ENCODE measurements at places on chromosomes 2 and 18.

DNA sequence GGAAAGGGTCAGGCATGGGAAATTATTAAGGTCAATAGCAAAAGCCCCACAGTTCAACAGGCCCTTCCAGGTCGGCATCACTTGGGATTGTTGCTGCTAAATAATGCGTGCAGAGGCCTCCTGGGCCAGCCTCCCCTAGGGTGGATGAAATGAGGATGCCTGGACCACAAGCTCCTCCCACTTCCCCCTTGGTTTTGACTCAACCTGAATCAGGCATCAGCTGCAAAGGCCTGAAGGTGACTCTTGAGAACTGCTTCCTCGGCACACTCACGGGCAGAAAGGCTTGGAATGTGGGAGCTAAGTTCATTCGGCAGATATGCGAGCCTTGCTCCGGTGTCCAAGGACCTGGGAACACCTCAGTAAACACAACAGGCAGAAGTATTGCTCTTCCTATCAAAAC is 69.3 kb downstream of the MBP start:
- no peak for DNase-seq

DNA sequence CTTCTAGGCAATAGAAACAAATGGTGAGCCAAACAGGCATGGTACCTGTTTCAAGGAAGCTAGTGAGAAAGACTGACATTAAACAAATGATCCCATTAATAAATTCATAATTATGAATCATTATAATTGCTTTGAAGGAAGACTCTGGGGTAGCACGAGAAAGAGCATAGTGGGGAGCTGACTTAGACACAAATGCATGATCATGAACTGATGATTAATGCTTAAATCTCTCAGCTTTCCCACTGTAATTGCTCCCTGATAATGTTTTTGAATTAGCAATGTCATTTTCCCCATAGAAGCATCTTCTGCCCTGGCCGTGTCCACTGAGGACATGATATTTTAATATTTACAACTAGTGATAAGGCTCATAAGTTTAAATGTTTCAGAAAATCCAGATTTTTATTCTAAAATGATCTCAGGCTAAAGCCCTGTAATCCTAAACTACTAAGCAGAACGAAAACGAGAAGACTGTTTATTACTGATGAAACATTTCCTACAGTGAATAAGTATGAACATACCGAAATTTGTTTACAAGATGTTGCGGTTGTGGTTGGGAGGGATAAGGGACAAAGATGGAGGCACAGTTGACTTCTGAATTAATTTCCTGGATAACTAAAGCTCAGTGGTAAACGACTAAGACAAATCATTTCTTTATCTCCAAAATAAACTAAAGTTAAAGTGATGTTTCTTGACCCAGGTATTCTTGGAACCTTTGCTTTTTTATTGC is 47.3 kb upstream of the TACR1 start:
- DNase-seq: no peak

GRCh38 chr2:146990311-146991054 is 854.3 kb upstream of the ACVR2A start:
- DNase-seq: no peak

GRCh38 chr18:46322411-46322891 is 218.3 kb downstream of the HAUS1 start:
- no peak for DNase-seq

GRCh38 chr18:7618891-7619442 is 51.9 kb downstream of the PTPRM start:
- no peak for DNase-seq

DNA sequence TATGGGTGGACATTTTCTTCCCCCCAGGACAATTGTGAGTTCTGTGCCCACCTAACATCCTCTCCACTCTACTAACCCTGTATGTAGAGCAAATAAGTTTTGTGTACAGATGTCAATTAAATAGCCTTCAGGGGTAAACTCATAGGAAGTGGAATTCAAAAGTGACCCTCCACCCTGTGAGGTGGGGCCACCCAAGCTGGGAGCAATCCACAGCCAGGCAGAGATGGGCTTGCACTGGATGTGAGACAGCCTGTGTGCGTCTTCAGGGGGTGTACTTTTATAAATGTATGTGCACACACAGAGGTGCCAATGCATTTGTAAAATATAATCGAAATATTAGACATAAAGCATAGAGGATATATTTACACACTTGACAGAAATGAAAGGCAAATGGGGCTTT is 33.1 kb upstream of the ATP6V1B1 start:
- DNase-seq: no peak

- no peak for DNase-seq
Measured at GRCh38 chr18:63834471-63835113, 52.9 kb upstream of the SERPINB2 start.

DNA sequence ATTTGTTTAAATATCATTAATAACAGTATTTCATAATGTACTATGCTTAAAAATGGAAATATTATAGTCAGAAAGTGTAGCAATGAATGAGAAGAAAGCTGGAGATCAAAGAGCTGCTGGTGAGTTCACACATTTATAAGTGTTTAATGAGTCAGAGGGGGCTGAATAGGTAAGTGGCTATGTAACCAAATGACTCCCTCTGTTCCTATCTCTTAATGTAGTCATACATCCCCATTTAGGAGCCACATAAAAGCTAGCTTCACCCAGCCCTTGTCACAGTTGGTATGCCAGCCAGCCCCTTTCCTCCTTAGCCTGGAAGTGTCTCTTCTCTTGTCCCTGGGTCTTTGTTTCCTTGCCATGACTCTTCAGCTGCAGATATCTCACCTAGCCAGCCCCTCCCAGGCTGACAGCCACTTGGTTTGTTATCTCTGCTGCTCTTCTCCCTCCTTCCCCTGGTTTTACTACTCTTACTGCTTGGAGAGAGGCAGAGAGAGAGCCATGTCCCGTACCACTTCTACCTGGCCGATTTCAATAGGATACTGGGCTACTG is 438.6 kb upstream of the HNMT start:
- no peak for DNase-seq

DNA sequence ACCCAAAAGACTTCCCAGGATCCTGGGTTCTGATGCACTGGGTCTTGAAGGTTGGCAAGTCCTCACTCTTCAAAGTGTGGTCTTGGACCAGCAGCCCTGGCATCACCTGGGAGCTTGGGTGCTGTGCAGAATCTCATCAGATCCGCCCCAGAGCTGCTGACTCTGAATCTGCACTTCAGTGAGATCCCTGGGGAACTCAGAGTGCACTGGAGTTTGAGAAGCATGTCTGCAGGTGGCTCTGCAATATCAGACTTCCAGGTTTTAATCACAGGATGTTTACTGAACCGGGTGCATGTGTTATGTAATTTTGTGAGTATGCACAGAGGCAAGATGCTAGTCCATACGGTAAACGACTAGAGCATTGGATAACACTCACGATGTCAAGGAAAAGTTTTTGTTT is 58.0 kb upstream of the BOD1L2 start:
- no peak for DNase-seq

DNA sequence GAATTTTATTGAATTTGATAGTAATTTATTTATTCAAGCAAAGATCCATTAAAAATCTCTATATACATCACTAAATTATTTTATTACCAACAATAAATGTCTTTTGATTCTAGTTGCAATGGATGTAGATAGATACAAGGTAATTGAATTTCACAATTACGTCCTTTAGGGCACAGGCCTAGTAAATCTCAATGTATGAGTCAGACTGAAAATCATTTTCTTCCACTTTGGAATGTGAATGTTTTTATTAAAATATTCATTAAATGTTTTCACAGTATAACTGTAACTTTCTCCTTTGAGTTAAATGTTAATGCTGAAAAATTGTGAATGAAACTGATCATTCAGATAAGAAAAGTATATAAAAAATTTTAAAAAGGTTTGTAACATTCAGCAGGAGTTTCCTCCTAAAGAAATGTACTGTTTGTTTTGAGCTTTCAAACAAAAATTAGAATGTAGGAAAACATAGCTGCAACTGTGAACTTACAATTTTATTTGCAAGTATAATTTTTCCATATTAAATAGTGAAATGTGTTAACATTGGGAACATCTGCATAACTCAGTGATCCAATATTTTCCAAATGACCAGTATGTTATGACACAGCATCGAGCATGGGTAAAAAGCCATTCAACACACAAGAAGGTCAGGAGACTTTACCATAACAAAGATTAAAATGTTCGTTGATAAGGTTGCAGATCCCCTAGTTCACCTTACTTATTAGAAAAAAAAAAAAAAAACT is 663.7 kb downstream of the METTL4 start:
- DNase-seq: no peak

DNA sequence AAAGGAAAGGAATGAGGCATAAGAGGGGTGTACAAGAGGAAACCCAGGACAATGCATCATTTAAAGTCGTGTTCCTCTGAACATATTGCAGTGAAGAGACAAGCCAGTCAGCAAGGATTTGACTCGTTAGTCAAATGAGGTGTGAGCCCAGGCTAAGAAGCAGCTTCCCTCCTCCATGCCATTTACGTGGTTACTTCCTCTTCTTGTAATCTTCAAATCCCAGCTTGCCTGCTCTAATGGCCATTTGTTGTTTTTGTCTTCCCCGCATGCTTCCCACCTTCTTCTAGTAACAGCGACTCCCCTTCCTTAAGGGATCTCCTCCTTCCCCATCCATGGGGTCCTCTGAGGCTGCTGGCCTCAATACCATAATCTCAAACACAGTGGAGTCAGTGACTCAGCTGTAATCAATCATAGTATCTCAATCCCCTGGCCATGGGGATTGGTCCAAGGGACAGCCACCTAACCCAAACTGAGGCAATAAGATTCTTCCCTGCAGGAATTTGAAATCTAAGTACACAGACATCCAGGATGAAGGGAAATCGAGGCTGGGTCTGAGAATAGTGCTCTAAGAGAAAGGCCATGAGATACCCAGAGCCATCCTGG is 37.6 kb downstream of the SLC14A1 start:
- DNase-seq: no peak

- peak; percentile 62 for DNase-seq
Measured at GRCh38 chr2:241540771-241541561, 17.6 kb upstream of the BOK start.

DNA sequence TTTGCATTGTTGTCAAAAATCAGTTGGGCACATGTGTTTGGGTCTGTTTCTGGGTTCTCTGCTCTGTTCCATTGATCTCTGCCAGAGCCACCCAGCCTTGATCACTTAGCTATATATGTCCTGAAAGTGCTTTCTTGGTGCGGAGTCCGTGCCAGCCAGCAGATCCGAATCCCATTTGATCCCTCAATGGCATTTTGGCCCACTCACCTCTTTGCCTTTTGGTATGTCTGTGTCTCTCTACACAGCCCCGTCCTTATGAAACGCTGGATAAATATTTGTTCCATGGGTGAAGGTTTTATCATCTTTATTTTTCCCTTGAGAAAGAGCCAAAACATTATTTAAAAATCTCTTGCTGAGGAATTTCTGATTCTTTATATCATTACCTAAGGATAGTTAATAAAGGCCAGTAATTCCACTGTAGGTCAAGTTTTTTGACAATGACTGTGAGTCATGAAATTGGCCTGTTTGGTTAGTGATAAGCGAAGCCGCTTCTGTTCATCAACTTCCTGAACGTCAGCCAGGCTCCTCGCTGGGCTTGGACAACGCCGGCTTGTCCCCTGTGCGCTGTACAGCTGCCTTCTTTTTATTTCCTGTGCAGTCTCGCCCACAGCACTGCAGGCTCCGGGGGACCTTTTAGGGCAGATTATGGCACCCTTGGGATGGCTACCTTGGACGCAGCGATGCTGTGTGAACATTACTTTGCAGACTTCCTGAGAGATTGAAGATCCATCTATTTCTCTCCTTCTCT is 24.9 kb downstream of the MTCL1 start:
- peak; percentile 38 for DNase-seq

DNA sequence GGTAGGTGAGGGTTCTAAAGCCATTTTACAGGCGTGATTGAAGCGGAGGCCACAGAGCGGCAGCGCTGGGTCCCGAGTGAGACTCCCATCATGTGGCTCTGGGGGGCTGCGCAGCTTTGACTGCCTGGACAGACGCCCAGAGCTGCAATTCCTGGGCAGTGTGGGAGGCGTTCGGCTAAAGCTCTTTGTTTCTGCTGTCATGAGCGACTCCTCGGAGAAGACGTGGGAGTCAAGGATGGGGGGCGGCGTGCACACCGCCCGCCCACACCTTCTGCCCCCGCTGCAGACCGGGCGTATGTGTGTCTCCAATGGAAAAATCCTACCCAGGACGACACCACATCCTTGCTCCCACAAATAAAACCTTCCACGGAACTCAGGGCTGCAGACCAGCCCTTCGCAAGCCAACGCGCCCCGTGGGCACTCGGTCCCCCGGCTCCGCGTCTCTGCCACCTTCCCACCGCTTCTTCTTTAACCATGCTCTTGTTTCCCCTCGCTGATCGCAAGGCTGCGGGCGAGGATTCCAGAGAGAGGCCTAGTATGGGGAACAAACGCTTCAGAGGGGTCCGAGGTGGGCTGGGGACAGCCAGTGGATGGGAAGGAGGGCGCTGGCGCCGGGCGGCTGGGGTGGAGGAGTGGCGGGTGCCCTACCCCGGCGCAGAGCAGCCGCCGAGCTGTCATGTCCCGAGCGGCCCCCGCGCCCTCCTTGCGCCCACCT is 680 bp upstream of the LBH start:
- DNase-seq: no peak

DNA sequence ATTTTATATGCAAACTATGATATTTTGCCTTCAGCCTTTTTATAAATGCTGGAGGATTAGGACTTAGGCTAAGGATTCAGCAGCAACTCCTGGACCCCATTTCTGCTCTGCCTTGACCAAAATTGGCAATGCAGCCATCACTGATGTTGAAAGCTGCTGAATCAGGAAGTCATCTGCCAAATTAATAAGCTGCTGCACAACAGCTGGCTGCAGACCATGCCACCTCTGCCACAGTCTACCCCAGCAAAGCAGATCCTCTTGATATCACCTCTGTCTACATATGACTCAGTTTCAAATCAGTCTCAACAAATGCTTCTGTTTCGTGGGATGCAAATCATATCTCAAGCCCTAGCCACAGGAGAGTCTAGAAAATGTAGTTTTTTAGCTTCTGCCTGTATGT is 7.1 kb upstream of the SOS1 start:
- no peak for DNase-seq

GRCh38 chr2:1483551-1483950 is 70.3 kb downstream of the TPO start:
- DNase-seq: no peak

DNA sequence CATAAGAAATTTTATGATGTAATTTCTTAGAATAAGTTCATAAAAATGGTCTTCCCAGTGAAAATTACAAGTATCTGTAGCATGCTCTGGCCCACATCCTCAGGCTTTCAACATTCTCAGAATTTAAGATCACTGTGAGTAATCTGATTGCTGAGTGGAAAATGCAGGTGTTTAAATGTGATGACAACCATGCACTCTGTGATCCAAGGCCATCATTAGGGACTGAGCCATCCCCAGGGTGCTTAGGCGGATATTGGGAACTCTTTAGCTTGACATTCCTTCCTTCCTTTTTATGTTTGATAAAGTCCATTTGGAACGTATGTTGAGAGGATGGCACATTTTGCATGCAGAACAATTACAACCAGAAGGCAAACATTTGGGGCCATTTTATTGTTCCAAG is 95.5 kb downstream of the ARL4C start:
- DNase-seq: no peak

GRCh38 chr2:132884705-132885104 is 214.7 kb upstream of the LYPD1 start:
- no peak for DNase-seq

- no peak for DNase-seq
Measured at GRCh38 chr2:15816226-15816625, 124.1 kb upstream of the MYCN start.

GRCh38 chr2:237556773-237557632 is 9.4 kb upstream of the PRLH start:
- DNase-seq: no peak

GRCh38 chr2:62209427-62209991 is 13.6 kb downstream of the B3GNT2 start:
- no peak for DNase-seq

Data from T1000 (cell line).